Activated T-cell treated with anti-CD3 and anti-CD28 coated beads, Interleukin-2, amount 50 U/mL, for 24 hours (primary cell): ENCODE measurements at places on chromosomes 3 and 15.

- no peak for DNase-seq
Observed at GRCh38 chr3:96347289-96347688, 467.1 kb upstream of the EPHA6 start.

DNA sequence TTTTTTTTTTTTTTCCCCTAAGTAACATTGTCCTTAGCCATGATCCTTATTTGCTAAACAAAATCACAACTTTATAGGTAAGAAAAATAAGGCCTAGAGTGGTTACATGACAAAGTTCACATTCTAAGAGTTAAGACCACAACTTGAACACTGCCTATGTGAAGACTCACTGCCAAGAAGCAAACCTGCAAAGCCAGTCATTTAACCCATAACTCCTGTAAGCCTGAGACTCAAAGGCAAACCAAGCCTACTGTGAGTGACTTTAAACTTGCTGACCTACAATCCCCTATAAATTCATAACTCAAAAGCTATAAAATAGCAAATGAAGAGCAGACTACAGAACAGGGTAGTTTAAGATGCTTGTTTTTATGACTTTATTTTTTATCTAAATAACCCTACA lies 12.9 kb upstream of the ANKRD28 start:
- no peak for DNase-seq

GRCh38 chr3:188151438-188151837 lies 2.5 kb upstream of the LPP start:
- DNase-seq, result no peak

GRCh38 chr3:87420171-87420570 lies 143.8 kb upstream of the POU1F1 start:
- DNase-seq, result no peak

GRCh38 chr3:126245811-126246727 lies 65.7 kb upstream of the ALDH1L1 start:
- DNase-seq, result no peak

DNA sequence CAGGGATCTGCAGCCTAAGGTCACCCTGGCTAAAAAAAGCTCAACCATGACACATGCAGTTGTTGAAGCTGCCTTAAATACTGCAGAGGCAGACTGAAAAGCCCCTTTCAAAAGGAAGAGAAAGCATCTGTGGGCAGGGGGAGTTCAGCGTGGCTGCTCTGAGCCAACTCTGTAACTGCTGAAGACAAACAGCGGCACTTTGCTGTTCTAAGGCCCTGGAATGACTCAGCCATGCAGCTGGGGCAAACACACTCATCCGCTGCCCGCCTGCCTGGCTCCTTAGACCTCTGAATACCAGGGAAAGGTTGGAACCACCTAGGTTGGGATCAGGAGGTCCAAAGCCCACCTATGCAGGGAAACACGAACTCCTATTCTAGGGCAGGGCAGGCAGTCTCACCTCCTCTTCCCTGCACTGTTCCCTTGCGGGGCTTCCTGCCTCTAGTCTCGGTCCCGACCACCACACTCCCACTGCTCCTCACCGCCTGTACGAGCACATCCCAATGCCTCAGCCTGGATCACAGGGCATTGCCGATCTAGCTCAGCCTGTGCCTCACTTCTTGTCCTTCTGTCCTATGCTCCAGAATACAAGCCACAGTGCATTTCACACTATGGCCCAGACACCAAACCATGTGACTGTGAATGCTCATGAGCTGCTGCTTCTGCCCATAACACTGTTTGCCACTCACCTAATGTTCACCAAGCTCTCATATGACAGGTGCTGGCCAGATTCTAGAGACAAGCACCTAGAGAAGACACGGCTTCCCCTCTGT lies 6.6 kb upstream of the MUSTN1 start:
- no peak for DNase-seq

GRCh38 chr3:188082450-188082849 lies 71.5 kb upstream of the LPP start:
- no peak for DNase-seq

DNA sequence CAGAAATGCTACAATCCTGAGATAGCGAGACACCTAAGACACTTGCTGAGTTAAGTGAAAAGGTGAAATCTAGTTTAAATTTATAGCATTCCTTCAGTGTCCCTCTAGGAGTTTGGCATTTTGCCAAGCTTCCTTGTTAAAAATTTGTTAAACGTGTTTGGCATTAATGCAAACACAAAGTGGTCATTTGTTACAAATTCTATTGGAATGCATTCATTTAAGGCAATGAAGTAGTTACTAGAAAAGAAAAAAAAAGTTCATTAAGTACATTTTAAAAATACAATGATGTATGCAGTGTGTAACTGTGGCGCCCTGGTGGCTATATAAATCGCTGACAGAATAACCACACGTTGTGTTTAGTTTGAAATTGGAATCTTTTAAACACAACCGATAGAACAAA lies 31.3 kb upstream of the WNT5A start:
- no peak for DNase-seq

- no peak for DNase-seq
Observed at GRCh38 chr3:66423791-66424190, 77.0 kb downstream of the LRIG1 start.
